ENCODE measurements at places on chromosomes 2 and 18.
A peak's percentile ranks its signal among the peaks of the same experiment; 100 is the strongest.

- DNase-seq = no peak
Measured at GRCh38 chr2:62964050-62964449, 86.6 kb upstream of the OTX1 start.

DNA sequence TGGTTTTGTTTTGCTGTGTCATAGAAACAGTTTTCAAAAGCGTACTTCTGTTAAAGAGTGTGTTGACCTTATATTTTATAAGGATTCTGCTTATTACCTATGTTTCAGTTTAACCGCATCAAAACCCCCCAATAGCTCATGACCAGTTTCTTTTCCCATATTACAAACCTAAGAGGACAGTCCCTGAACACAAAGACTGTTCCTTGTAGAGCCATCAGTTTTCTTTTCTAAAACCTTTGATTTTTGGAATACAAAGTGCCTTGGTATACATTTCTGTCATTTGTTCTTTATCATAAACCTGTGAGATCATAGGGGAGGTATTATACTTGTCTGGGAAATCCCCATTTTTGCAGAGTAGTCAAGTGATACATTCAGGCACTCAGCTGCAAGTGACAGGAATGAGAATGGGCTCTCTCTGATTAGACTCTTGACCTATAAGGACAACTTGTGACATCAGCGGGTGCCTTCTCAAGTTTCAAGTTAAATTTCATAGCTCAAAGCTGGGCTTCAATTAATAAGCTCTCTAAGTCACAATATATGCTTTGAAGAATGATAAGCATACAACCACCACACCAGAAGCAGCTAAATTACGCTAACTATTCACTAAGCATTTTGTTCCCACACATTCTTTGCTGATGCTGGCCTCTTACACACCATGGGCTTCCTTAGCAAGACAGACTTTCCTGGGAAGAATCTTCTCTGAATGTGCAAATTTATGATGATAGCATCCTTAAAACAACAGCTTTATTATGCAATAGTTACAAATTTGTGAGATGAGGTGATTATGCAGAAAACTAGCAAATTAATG, 97.5 kb upstream of the CD302 start:
- no peak for DNase-seq

DNA sequence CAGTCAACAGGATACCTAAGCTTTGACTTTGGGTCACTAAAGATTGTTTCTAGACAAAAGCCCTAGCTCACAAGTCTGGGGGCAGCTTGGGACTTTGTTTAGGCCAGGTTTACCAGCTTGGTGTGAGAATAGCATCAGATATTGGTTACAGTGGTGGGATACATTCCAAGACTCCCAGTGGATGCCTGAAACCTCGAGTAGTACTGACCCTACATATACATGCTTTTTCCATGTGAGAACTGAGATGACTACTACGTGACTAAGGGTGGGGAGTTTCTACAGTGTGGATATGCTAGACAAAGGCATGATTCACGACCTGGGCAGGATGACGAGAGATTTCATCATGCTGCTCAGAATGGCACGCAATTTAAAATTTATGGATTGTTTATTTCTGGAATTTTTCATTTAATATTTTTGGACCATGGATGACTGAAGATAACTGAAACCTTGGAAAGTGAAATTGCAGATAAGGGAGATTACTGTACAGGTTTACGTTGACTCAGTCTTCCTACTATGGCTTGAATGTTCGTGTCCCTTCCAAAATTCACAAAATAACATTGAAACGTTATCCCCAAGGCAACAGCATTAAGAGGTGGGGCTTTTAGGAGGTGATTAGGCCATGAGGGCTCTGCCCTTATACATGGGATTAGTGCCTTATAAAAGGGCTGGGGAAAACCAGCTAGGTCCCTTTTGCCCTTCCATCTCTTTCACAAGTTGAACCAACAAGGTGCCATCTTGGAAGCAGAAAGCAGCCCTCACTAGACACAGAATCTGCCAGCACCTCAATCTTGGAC, 50.2 kb upstream of the CTAGE1 start:
- no peak for DNase-seq

DNA sequence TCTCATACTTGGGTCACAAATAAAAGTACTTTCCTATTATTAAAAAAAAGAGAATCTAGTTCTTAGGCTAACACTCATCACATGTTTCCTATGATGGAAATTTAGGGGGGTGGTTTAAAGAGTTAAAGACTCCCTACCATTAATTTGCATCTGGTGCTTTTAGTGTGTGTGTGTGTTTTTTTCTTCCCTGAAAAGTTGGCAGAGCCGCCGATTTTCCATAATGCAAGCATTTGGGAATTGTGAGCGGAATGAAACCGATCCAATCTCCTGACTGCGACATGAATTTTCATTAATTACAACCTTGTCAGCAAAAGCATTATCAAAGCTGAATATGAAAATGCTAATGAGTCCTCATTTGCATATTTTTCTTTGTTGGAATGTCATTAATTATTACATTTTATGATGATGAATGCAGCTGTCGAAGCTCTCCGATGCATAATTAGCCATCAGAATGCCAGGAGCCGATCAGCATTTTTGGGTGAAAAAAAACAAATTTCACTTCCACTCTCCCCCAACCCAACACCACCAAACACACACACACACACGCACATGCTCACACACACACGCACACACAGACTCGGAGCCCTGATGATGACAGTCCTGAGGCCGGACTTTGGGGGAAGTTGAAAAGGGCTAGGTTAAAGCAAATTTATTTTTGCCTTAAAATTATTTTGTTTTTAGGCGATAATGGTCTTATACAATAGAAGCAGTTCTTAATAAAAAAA, 165.4 kb downstream of the TCF4 start:
- no peak for DNase-seq

GRCh38 chr2:146305164-146305563, 1539.7 kb upstream of the ACVR2A start:
- DNase-seq = no peak

DNA sequence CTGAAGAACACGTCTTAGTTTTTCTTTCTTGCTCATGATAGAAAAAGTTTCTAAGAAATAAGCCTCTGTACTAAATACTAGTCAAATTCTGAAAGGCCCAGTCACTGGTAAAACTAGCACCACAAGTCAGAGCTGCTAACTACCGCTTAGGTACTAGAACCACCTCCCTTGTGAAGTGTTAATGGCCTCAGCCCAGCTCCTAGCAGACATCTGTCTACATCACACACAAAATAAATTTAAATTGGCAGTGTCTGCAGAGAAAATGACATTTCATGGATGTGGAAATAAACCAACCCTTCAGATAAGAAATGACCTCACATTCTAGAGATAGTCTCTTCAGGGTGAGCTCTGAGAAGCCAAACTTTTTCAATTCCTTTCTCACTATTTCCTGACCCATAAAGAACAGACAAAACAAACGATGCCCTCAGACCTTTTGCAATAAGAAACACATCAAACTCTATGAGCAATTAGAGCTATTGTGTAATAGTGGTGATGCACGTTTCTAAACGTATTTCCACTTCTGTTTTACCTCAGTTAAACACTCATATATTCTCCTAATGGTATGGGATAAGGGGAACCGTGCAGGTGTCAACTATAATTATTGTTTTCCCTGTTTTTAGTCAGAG, 70.3 kb upstream of the DSG1 start:
- DNase-seq = no peak

DNA sequence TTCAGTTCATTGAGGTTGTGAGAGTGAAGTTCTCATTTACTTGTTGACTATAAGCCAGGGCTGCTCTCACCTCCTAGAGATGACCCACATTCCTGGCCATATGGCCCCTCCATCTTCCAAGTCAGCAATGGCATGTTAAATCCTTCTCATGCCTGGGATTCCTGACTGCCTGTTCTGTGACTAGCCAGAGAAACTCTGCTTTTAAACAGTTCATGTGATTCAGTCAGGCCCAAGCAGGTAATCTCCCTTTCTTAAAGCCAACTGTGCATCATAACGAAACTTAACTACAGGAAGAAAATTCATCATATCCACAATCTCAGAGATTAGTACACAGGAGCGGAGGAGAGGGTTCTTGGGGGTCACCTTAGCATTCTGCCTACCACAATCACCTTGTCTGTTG, 11.5 kb downstream of the DPP4 start:
- no peak for DNase-seq

GRCh38 chr2:161199912-161200701, 39.9 kb downstream of the TANK start:
- no peak for DNase-seq

DNA sequence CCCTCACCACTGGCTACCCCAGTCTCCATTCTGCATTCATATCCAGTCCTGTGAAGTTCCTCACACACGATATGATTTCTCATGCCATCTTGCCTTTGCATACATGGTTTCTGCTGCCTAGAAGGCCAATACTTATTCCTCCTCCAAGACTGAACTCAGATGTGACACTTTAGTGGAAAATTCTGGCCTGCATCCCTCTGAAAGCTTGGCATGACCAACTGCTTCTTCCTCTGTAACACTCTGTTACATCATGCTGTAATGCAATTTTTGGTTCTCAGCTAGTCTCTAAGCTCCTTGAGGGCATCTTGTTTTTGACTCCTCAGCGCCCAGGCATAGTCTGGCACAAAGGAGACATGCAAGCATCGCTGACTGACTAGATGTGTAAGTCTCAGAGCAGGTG, 12.6 kb downstream of the FAM161A start:
- no peak for DNase-seq

DNA sequence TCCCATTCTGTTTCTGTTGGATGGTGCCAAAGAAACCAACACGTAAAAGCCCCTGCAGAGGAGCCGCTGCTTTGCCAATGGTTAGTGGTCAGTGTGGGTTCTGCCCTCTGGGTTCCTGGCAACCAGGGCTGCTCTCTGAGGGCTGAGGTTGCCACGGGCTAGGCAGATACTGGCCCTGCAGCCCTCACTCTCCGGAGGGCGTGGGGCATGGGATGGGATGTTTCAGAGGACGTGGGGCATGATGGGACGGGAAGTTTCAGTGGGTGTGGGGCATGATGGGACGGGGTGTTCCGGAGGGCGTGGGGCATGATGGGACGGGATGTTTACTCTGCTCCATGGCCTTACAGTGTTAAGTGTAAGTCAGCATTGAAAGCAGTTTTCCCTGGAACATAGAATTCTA, 34.2 kb downstream of the ADI1 start:
- DNase-seq = no peak

GRCh38 chr2:148244593-148245292, 223.9 kb downstream of the MBD5 start:
- DNase-seq = no peak

GRCh38 chr18:74669136-74669798, 71.6 kb downstream of the ZNF407 start:
- no peak for DNase-seq

DNA sequence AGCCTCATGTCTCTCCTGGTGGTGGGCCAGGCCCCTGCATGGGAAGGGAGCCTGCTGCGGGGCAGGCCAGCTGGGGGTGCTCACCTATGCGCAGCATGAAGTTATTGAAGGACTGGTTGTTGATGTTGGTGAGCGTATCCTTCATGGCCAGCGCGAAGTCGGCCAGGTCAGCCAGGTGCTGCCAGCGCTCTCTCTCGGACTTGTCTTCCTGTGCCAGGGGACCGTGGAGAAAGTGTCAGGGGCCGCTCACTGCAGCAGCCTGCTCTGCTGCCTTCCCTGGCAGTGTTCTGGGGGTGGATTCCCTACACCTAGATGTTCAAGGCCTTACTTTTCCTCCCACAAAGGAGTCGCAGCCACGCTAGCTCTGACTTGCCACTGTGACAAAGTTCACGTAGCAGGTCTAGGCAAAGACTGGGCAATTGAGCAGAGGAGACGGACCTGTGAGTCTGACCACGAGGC, 28.2 kb downstream of the CENPO start:
- no peak for DNase-seq

DNA sequence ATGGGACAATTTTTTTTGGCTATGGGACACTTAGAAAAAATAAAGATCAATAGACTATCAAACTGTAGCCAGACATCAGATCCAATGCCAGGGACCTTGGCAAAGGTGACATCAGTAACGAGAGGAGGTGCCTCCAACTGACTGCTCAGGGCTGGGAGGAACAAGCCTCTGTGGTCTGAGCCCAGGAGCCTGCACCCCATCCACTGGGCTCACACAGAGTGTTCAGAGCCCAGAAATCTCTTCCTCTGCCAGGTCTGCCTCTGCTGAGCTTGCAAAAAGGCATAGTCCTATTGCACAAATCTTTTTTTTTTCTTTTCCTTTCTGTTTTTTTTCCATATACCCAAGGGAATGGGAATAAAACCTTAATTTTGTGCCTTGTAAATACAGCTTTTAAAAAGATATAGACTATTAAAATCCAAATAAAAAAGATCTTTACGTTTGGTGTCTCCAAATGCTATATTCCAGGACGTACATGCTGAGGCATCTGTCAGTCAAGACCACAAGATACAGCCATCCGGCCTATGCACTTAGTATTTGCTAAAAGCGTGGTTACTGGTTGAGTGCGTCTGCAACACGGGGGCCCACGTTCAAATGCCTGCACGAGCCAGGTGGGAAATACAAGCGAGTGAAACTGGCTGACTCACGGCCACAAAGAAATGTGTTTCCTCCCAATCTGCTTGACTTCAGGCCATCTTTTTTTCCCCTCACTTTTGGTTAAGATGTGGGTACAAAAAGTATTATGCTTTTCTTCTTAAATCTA, 7.8 kb upstream of the ARHGAP25 start:
- DNase-seq = peak; percentile 94

DNA sequence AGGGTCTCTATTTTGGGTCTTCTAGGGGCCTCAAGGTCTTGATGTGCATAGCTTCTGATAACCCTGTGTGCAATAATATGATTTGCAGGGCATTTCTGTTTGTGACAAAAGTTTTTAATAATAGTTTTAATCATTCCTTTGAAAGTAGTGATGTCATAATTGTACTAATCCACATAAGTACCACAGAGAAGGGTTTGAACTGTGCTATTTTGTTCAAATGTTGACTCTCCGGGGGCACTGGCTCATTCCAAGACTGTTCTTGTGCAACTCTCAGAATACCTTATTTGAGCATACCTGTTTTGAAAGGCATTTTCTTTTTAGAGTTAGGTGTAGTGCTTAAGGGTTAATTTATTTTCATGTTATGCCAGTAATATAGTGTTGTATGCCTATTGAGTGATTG, 41.6 kb downstream of the PLEKHB2 start:
- DNase-seq = no peak

DNA sequence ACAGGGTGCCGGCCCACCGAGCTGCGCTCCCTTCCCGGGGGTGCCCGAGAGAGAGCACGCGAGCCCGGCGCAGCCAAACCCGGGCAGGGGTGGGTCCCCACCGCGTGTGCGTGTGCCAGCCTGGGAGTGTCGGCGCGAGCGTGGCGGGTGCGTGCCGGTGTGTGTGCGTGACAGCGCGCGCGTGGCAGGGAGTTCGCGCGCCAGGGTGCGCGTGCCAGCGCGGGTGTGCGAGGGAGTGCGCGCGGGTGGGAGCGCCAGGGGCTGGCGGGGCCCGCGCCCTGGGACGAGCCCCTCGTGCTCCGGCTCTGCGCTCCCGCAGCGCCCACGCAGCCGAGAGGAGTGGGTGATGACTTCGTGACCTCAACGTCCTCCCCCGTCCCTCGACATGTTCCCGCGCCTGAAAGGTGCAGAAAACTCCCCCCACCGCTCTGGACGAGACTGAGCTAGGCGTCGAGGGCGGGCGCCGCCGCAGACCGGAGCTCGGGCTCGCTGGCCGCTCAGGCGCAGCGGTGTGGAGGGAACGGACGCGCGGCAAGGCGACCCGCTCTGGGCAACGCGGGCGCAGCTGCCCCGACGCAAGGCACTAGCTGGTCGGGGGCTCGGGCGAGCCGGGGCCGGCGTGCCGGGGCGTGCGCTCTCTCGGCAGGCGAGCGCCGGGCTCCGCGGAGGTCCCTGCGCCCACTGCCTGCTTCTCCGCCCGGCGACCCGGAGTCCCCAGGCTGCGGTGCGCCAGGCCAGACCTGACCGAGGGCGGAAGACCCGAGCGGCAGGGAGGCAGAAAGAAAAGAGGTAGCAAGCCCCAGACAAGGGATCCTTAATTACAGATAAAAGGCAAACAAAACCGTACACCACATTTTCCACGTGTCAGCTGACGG, 582.8 kb downstream of the ZEB2 start:
- DNase-seq = no peak

- DNase-seq = peak; percentile 26
Measured at GRCh38 chr2:216017365-216017764, 4.0 kb upstream of the MREG start.

All from GDM1 (cell line).